ENCODE measurements at places on chromosomes 16 and 17. TPM values are rescaled to one million over a fixed set of nuclear protein-coding genes. Genes with fewer than 3 reads are reported as not detected.
A peak's percentile ranks its signal among the peaks of the same experiment; 100 is the strongest.

- H3K36me3 ChIP-seq = peaks cover 21% of the 10 kb centered on the region
- DNase-seq = no peak
- no peak overlapping the region for H3K4me3 ChIP-seq
- no peak overlapping the region for H3K27ac ChIP-seq
Observed at GRCh38 chr16:87150262-87150661, 166.9 kb downstream of the C16orf95 start.

- no peaks in the 10 kb centered on the region for H3K4me1 ChIP-seq
- H3K36me3 ChIP-seq = no peaks in the 10 kb centered on the region
- H3K27ac ChIP-seq = no peak overlapping the region
- H3K27me3 ChIP-seq = no peaks in the 10 kb centered on the region
- DNase-seq = peak; percentile 29
Observed at GRCh38 chr17:61476476-61477203, 24.4 kb downstream of the TBX4 start.

The KRTAP2-1 gene
- not detected for total RNA-seq

GRCh38 chr17:848402-848801 lies 66.2 kb downstream of the MRM3 start:
- no peak overlapping the region for H3K4me3 ChIP-seq
- H3K27ac ChIP-seq = no peak overlapping the region
- H3K4me1 ChIP-seq = no peaks in the 10 kb centered on the region
- no peaks in the 10 kb centered on the region for H3K27me3 ChIP-seq
- peaks cover 2% of the 10 kb centered on the region for H3K36me3 ChIP-seq
- no peak for DNase-seq

The NDUFAB1 gene
- total RNA-seq = 192 TPM

DNA sequence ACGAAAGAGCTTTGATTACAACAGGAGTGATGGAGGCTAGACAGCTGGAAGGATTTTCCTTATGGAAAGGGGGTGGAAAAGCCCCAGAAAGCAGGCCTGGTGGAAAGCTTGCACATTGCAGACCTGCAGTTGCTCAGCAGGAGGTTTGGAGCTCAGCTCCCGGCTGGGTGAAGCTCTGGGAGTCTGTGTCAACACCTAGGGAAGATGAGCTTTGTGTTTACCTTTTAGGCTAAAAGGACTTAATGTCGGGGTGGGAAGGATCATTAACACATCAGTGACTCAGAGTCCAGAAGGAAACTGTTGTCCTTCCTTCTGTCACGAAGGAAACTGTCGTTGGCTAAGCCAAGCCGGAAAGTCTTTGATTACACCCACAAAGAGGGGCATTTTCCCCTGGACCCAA lies 48.2 kb downstream of the RAP1GAP2 start:
- H3K27ac ChIP-seq = no peak overlapping the region
- peaks cover 6% of the 10 kb centered on the region for H3K4me1 ChIP-seq
- no peak overlapping the region for H3K4me3 ChIP-seq
- peak; percentile 61 for DNase-seq

GRCh38 chr16:2962334-2963073 lies 1.6 kb upstream of the KREMEN2 start:
- no peaks in the 10 kb centered on the region for H3K27me3 ChIP-seq
- H3K4me3 ChIP-seq = peak overlapping the region; percentile 54
- no peaks in the 10 kb centered on the region for H3K36me3 ChIP-seq
- no peaks in the 10 kb centered on the region for H3K4me1 ChIP-seq

The YBX2 gene
- 26.0 TPM for total RNA-seq

The HSD17B1 gene
- total RNA-seq = 1.3 TPM

GRCh38 chr16:30805370-30806169 lies 18.6 kb upstream of the ZNF629 start:
- no peaks in the 10 kb centered on the region for H3K4me1 ChIP-seq
- no peak overlapping the region for H3K27ac ChIP-seq
- peak overlapping the region; percentile 73 for H3K4me3 ChIP-seq
- DNase-seq = peak; percentile 77
- H3K27me3 ChIP-seq = peaks cover 8% of the 10 kb centered on the region

- peaks cover 7% of the 10 kb centered on the region for H3K36me3 ChIP-seq
- H3K27ac ChIP-seq = no peak overlapping the region
- no peaks in the 10 kb centered on the region for H3K4me1 ChIP-seq
- DNase-seq = no peak
- H3K4me3 ChIP-seq = no peak overlapping the region
- H3K27me3 ChIP-seq = no peaks in the 10 kb centered on the region
Observed at GRCh38 chr16:617855-618254, 12.9 kb upstream of the WFIKKN1 start.

GRCh38 chr16:27726621-27727261 lies 176.8 kb downstream of the KATNIP start:
- no peak overlapping the region for H3K27ac ChIP-seq
- no peak for DNase-seq
- no peaks in the 10 kb centered on the region for H3K27me3 ChIP-seq
- peaks cover 10% of the 10 kb centered on the region for H3K36me3 ChIP-seq

The SULT1A1 gene
- total RNA-seq = 5.0 TPM

DNA sequence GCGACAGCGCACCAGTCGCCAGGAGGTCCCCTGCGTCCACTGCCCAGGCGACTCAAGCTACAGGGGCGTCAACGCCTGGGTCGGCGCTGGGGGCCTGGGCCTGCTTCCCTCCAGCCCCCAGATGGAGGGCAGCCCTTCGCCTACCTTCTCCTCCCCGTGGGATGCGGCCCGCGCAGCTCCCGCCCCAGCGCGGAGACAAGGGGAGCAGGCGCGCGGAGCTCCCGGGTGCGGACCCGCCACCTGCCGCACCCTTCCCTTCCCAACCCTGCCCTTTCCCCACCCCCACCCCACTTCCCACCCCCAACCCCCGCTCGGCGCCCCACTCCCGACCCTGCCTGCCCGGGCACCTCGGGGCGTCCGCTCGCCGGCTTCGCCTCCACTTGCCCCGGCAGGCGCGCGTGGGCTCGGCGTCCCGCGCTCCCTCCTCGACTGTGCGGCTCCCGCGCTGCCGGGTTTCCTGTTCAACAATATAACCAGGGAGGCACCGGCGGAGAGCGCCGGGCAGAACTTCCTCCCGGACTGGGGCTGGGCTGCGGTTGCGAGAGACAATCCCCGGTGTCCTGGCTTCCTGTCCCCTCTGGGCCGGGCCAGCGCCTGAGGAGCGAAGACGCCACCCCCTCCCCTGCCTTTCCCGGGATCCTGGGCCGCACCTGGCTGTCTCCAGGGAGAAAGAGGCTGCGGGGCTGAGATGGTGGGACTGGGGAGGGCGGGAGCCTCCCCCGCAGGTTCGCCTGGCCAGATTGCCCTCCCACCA lies at the start of gene ARHGAP27:
ARHGAP27 (minus strand) TSS at position 466 of the 754 bp plus-strand sequence. CDS start 2,591 bp downstream, outside the sequence.
- no peaks in the 10 kb centered on the region for H3K4me1 ChIP-seq
- peak; percentile 76 for DNase-seq
- peaks cover 19% of the 10 kb centered on the region for H3K27me3 ChIP-seq
- no peak within 1 kb of the TSS for H3K27ac ChIP-seq
- H3K4me3 ChIP-seq = peak within 1 kb of the TSS; percentile 72

- H3K4me3 ChIP-seq = peak overlapping the region; percentile 92
- H3K4me1 ChIP-seq = no peaks in the 10 kb centered on the region
- H3K27me3 ChIP-seq = peaks cover 29% of the 10 kb centered on the region
- H3K27ac ChIP-seq = no peak overlapping the region
- no peak for DNase-seq
- no peaks in the 10 kb centered on the region for H3K36me3 ChIP-seq
Observed at GRCh38 chr17:50558581-50558940, 2.0 kb upstream of the CACNA1G start.

DNA sequence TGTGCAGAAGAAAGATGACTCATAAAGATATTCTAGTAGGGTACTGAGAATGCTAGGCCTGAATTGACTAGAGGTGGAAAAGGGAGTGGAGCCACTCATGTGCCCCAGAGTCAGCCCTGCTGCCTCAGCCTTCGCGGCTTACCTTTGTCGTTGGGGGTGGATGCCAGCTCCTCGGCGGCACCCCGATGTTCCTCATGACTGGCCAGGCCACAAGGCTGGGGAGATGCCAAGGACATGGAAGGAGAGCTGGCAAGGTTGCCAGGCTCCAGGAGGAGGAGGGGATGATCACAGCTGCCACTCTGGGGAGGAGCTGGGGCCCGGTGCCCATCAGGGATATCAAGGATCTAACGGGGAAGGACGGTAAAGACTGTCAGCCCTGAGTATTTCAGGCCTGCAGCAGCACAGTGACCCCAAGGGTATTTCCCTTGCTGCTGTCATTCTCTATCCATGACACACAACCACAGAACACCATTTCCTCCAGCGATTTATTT lies 9.7 kb upstream of the SLC35B1 start:
- H3K4me3 ChIP-seq = no peak overlapping the region
- DNase-seq = no peak
- no peak overlapping the region for H3K27ac ChIP-seq

GRCh38 chr17:1484676-1485422 lies 7.6 kb downstream of the MYO1C start:
- peak; percentile 88 for DNase-seq
- peaks cover 2% of the 10 kb centered on the region for H3K36me3 ChIP-seq

GRCh38 chr17:74210191-74211140 lies 2.9 kb upstream of the TTYH2 start:
- peak; percentile 85 for DNase-seq
- peaks cover 8% of the 10 kb centered on the region for H3K4me1 ChIP-seq
- H3K27me3 ChIP-seq = peaks cover 3% of the 10 kb centered on the region
- no peak overlapping the region for H3K27ac ChIP-seq
- H3K4me3 ChIP-seq = peak overlapping the region; percentile 48

The MYOCD gene
- 0.17 TPM for total RNA-seq

The TTC19 gene
- 64.3 TPM for total RNA-seq

GRCh38 chr17:57925361-57925990 lies 29.7 kb downstream of the CUEDC1 start:
- H3K27me3 ChIP-seq = no peaks in the 10 kb centered on the region
- H3K4me1 ChIP-seq = no peaks in the 10 kb centered on the region
- no peak overlapping the region for H3K27ac ChIP-seq
- DNase-seq = no peak
- H3K4me3 ChIP-seq = no peak overlapping the region

The ETV4 gene
- total RNA-seq = 78.4 TPM

GRCh38 chr17:45106096-45106495 lies 26.2 kb downstream of the PLCD3 start:
- H3K4me3 ChIP-seq = no peak overlapping the region
- H3K36me3 ChIP-seq = peaks cover 19% of the 10 kb centered on the region
- H3K27me3 ChIP-seq = no peaks in the 10 kb centered on the region
- H3K27ac ChIP-seq = no peak overlapping the region

- no peak for DNase-seq
- no peak overlapping the region for H3K27ac ChIP-seq
- H3K27me3 ChIP-seq = no peaks in the 10 kb centered on the region
- no peak overlapping the region for H3K4me3 ChIP-seq
- H3K36me3 ChIP-seq = peaks cover 44% of the 10 kb centered on the region
Observed at GRCh38 chr17:75065562-75066151, 18.6 kb downstream of the KCTD2 start.

DNA sequence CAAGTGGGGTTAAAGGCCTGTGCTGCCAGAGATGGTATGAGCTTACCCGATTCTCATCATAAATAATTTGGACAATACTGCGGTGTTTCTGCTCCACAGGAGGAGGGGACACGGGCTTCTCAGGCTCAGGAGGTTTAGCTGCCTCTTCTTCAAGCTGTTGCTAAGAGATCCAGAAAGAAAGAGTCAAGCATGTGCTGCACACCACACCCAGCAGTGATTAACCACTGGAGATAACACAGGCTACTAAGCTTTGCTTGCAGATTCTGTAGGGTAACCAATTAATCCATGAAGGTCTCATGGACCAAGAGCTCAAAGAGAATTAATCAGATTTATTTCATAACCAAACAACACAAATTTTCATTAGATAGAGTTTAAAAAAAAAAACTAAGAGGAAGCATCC lies 56.6 kb downstream of the NCOR1 start:
- no peak for DNase-seq
- H3K4me1 ChIP-seq = no peaks in the 10 kb centered on the region
- H3K27ac ChIP-seq = no peak overlapping the region
- no peaks in the 10 kb centered on the region for H3K27me3 ChIP-seq
- no peak overlapping the region for H3K4me3 ChIP-seq

- DNase-seq = no peak
- H3K27me3 ChIP-seq = peaks cover 36% of the 10 kb centered on the region
- H3K27ac ChIP-seq = no peak overlapping the region
- H3K36me3 ChIP-seq = peaks cover 4% of the 10 kb centered on the region
- no peaks in the 10 kb centered on the region for H3K4me1 ChIP-seq
Observed at GRCh38 chr17:2048805-2049204, 6.1 kb upstream of the HIC1 start.

DNA sequence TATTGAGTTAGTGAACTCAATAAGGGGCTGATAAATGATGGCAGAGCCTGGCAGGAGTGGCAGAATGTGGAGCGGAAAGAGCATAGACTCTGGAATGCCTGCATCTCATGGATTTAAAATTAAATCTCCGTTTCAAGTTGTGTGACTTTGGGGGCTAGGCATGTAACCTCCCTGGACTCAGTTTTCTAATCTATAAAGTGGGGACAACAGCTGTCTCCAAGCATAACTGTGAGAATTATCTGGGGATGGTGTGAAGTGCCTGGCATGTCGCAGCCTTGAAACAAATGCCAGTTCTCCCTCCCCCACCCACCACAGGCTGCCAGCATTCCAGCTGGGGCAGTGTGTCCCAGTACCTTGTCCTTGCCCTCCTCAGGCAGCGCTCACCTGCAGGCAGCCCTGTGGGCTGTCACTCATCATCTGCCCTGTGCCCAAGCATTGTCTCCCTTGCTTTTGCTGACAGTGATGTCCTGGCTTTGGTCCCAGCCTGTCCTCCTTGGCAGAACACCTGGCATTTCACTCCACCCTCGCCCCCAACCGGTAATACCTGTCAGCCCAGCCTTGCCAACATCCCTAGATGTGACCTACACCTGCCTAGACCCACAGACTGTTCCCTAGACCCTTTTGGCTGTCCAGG lies 129.6 kb downstream of the MRM1 start:
- no peaks in the 10 kb centered on the region for H3K27me3 ChIP-seq
- no peak overlapping the region for H3K27ac ChIP-seq
- peaks cover 16% of the 10 kb centered on the region for H3K4me1 ChIP-seq
- H3K4me3 ChIP-seq = no peak overlapping the region

DNA sequence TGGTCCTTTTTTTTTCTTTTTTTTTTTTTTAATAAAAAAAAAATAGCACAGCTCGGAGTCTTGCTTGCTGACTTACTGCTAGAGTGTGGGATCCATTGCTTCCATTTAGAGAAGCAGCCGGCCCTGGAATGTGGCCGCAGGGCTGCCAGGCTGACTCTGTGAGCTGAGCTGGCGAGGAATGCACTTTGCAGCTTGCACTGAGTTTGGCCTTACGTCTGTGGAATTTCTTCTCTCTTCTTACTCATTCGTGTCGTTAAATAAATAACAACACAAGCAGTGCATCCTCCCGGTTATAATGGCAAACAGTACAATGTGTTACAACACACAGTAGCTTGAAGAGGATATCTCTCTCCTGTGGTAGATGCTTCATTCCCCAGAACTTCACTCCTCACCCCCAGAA lies 69.2 kb downstream of the PRKCB start:
- H3K27me3 ChIP-seq = no peaks in the 10 kb centered on the region
- no peak overlapping the region for H3K4me3 ChIP-seq
- H3K36me3 ChIP-seq = no peaks in the 10 kb centered on the region
- H3K27ac ChIP-seq = no peak overlapping the region
- DNase-seq = peak; percentile 67

The NR1D1 gene
- total RNA-seq = 8.6 TPM

The GFAP gene
- total RNA-seq = 1.1 TPM

- no peak overlapping the region for H3K4me3 ChIP-seq
- H3K36me3 ChIP-seq = peaks cover 28% of the 10 kb centered on the region
- H3K4me1 ChIP-seq = no peaks in the 10 kb centered on the region
- no peak overlapping the region for H3K27ac ChIP-seq
- H3K27me3 ChIP-seq = no peaks in the 10 kb centered on the region
- DNase-seq = no peak
Observed at GRCh38 chr17:4542003-4542725, 13.0 kb downstream of the MYBBP1A start.

The DNAAF8 gene
- total RNA-seq = 0.33 TPM

Measured in H9 (cell line).